ENCODE measurements at places on chromosomes 7 and 10.

GRCh38 chr7:12066521-12066920, 144.6 kb upstream of the TMEM106B start:
- DNase-seq: no peak

DNA sequence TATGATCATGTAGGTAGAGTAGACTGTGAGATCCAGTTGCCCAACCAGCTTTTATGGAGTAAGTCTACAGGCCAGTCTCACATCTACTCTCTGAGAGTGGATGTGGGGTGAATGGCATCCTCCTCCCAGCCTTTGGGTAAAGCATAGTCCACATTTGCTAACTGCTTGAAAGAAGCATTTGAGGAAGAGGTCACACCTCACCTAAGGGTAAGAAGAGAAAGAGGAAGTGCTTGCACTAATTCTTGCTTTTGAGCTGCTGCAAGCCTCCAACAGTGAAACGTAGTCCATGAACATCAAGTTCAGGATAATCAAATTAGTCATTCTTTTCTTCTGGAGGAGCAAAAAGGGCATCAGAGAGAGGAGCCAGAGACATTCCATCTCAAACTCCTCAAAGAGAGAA, 93.9 kb upstream of the AGR3 start:
- no peak for DNase-seq

DNA sequence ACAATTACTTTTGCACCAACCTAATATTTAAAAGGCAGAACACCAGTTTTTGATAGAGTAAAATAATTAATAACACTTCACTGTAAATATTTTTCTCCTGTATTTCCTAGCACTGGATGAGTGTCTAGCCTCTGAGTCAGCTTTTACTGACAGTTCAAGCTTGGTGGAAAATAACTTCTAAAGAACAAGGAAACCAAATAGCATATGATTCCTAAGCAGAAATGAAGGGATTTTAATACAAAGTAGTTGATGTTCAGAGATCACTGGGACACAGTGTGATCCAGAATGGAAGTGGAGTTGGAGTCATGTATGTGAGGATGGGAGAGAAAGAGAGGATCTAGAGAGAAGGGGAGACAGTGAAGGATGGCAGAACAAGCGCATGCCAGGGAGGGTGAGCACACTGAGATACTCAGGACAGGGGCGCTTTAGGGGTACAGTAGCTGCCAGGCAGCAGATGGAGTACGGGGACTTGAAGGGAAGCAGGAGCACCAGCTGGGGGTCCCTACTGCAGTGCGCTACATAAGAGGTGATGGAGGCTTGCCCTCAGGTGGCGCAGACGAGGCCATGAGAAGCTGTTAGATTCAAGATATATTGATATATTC, 117.9 kb upstream of the KLF6 start:
- no peak for DNase-seq

DNA sequence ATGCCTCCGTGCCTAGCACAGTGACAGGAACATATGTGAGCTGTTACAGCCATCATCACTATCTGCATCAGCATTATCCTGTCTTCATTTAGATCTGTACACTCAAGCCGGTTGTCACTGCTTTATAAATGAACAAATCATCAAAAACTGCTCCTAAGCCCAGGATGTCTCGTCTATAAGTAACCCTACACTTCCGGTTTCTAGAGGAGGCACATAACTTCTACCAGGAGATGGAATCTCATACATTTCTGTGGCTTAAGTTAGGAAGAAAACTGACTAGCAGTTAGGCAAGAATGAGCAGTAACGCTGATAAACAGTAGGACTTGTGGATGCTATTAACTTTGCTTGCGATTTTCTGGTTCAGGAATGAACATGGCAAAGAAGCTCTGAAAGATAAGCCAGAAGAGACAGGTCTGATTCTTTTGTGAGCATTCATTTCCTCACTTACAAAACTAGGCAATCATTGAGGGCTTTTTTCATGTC, 1199.2 kb downstream of the SORCS3 start:
- DNase-seq: no peak

GRCh38 chr10:63683686-63684085, 162.5 kb downstream of the REEP3 start:
- DNase-seq: no peak

DNA sequence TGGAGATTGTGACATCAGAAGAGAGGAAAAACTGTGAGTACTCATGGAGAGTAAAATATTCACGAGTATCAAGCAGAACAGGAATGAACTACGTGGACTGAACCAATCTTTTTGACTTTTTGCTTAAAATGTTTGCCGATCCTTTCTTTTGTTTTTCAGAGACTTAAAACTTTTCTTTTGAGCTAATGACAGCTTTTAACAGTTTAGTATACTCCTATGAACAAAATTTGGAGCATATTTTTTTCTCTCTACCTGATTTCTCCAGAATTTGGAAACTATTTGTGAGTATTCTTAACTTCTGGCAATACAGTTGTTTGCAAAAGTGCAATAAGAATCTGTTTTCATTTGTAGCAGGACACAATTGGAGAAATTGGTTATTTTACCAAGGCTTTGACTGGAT, 786.3 kb downstream of the SORCS1 start:
- no peak for DNase-seq

GRCh38 chr10:24215196-24215595, 6.3 kb downstream of the KIAA1217 start:
- DNase-seq: no peak
